ENCODE measurements at places on chromosomes 3 and 15.

- no peak for DNase-seq
These were observed 4.3 kb downstream of the GLB1 start for GRCh38 chr3:33092496-33093254.

DNA sequence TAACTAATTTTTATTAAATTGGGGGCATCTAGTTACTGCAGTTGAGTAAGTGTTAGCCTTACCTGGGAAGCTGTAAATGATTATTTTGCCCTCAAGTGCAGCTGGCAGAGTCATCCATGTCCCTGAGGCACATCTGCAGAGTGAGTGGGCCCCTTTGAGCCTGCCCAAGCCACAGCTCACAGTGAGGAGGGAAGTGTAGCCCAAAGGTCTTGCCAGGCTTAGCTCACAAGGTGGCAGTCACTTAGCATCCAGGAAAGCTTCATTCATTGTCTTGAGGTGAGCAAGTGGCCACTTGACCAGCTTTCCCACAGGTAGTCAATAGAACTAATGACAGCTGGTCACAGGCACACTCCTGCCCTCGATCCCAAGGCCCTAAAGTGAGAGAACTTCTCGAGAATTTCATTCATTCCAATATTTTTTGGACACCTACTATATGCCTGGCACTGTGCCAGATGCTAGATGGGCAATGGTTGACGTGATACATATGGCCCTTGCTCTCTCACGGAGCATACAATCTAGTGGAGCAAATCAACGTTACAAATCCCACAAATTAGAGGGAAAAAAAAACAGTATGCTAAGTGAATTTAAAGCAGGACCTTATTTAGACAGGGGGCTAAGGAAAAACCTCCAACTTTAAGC is 163.3 kb upstream of the IL12A start:
- no peak for DNase-seq

- DNase-seq = no peak
These were observed 8.0 kb upstream of the MORC1 start for GRCh38 chr3:109125902-109126301.

DNA sequence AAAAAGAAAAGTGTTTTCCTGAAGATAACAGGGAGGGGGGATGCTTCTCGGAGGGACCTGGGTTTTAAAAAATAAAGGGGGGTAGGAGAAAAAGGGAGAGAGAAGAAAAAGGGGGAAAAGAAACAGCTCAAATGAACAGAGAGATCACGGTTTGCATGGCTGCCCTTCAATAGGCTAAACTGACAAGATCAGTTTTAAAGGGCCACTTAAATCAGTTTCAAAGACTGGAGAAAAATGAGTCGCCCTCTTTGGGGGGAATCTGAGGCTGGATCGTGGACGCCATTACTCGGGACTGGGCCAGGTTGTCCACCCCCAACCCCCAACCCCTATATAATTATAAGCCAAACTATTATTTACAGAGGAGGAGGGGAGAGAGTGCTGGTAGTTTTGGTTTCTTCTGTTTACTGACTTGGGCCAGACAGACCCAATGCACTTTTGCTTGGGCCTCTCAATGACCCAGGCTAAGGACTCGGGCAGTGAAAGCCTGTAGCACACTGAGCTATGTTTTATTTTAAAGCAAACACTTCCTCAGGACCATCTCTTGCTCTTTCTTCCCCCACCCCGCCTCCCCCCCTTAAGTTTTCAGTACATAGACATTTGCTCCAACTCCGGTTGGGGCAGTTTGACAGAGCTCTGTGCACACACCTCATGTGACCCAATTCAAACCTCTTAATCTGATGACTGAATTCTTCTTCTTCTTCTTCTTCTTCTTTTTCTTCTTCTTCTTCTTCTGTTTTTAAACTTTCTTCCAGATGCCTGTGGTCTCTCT is 6.3 kb downstream of the NR2F2 start:
- DNase-seq = no peak

- DNase-seq = peak; percentile 28
These were observed 194.9 kb downstream of the RAP2B start for GRCh38 chr3:153356908-153357307.

GRCh38 chr3:117954131-117954530 is 1080.5 kb downstream of the IGSF11 start:
- DNase-seq = no peak
